Tibial artery (tissue), 4 donors: ENCODE measurements at places on chromosomes 4 and X.

- DNase-seq = no peak
Measured at GRCh38 chrX:42117318-42117717, 194.0 kb upstream of the CASK start.

DNA sequence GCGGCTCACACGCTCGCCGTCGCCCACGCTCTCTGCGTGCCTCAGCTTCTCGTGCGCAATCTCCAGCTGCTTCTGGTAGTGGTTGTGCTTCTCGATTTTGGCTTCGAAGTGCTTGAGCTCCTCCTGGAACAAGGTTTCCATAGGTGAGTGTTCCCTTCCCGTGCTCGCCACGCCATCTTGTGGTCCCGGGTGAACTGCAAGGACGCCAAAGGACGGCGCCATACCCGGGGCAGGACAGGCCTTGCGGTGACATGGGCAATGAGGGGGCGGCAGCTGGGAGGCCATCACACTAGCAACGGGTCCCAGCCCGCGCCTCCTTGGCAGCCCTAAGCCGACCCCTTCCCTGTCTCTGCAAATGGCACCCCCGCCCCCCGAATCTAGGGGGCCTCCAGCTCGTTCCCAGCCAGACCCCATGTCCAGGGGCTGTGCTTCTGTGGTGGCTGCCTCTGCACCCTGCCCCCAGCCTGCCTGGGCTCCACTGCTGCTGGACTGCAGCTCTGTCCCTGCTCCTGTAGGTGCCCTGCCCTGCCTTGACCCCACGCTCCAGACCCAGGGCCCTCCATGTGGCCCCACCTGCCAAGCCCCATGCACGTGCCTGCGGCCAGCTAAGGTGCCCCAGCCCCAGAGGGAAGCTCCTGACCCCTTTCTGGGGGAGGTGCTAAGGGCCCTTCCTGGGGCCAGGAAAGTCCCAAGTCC lies 17.3 kb downstream of the LRPAP1 start:
- no peak for DNase-seq

- no peak for DNase-seq
Measured at GRCh38 chrX:9717376-9717775, 48.3 kb downstream of the GPR143 start.

DNA sequence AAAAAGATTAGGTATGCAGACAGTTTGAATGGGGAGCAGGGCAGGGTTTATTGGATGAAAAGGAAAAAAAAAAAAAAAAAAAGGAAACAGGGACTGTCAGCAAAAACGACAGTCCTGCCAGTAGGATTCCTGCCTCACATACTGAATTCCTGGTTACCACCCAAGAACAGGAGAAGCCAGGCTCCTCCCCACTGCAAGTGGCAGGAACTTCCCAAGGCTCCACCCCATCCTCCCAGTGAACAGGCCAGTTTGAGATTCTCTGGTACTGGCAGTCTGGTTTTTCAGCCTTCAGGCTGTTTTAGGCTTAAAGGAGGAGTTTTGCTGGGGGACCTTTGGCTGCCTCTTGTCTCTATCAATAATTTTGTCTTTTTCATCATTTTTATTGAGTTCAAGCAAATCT lies 360.0 kb upstream of the CXorf51A start:
- no peak for DNase-seq

GRCh38 chrX:72083291-72083690 lies 48.4 kb downstream of the RTL5 start:
- no peak for DNase-seq

- DNase-seq = no peak
Measured at GRCh38 chr4:40288566-40288965, 46.6 kb upstream of the CHRNA9 start.

DNA sequence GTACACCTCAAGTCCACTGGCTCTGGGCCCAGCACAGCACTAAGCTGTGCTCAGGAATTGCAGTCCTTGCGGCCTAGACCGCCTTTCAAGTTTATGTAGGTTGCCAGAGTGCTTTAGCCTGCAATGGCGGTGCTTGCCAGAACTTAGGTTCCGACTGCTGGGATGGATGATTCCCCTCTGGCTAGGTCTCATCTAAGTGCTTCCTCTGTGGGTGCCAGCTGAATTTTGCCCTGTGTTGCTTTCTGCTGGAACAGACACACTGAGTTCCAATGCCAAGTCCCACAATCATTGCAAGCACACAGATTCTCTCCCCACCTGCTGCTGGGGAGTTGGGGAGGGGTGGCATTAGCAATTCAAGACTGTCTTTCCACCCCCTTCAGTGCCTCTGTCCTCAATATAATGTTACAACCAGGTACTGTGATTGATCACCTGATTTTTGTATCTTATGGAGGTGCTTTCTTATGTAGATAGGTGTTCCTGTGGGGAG lies 129.5 kb downstream of the GRID2 start:
- DNase-seq = no peak
